ENCODE measurements at places on chromosomes 7 and 10.
A peak's percentile ranks its signal among the peaks of the same experiment; 100 is the strongest.

DNA sequence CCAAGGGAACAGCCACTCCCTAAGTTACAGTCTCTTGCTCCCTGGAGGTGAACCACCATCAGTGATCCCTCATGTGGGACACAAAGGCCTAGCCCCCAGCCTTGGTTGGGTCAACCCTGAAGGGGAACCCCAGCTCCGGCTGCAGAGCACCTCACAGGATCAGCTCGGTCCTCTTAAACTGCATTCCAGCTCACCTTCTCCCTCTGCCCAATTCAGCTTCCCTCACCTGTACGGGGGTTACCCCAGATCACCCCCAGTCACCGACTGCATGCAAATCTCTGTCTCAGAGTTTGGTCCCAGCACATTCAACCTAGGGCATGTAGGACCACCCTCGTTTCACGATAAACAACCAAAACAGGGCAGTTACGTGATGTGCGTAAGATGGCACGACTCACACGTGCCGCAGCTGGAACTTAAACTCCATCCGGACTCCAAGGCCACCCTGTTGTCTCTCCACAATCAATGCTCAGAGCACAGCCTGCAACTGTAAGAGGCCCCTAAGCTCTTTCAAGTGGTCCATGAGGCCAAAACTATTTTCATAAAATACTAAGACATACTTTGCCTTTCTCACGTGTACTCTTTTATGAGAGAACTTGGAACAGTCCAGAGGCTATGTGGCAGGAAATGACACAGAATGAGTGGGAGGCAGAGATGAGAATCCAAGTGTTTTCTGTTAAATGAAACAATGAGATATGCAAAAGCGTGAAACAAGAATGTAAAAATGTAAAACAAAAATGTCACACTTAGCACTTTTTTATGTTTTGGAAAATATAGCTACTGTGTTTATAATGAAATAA, 285.2 kb downstream of the PTPRN2 start:
- DNase-seq: no peak

GRCh38 chr10:132120200-132120599, 54.5 kb downstream of the JAKMIP3 start:
- no peak for DNase-seq

GRCh38 chr10:69335063-69335587, 56.8 kb downstream of the HK1 start:
- peak; percentile 34 for DNase-seq

DNA sequence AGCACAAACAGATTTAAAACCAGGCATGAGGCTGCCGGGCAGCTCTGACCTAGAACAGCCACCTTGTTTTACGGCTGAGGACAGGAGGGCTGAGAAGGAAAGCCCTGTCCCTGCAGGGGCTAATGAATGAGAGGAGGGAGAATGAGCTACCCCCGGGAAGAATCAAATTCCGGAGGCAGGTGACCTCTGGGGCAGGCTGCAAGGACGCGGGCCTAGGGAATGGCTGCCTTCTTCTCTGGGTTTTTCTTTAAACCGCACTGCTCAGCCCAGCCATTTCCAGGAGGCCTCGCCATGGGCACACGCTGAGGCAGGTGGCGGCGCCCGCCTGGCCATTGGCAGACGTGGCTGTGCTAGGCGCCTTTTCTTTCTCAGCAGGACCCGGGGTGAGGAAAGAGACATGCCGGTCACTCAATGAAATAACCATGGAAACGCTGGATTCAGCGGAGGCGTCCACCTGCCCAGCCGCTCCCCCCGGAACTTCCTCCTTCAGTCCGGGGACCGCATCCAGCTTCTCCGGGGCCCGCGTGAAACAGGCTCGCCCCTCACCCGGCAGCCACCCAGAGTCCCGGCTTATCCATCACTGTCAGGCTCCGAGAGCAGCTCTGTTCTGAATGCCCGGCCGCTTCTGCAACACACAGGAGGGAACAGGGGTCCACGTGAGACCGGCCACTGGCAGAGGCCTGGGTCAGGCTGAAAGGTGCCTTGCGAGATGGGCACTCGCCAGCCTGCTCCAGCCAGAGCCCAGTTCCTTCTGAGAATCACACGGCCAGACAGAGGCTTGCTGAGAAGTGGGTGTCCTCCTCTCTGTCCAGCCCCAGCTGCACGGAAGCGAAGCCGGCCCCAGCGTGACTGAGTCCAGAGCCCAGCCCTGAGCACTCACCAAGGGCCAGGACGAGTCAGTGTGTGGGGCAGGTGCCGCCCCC, 82.1 kb downstream of the PDGFA start:
- no peak for DNase-seq

DNA sequence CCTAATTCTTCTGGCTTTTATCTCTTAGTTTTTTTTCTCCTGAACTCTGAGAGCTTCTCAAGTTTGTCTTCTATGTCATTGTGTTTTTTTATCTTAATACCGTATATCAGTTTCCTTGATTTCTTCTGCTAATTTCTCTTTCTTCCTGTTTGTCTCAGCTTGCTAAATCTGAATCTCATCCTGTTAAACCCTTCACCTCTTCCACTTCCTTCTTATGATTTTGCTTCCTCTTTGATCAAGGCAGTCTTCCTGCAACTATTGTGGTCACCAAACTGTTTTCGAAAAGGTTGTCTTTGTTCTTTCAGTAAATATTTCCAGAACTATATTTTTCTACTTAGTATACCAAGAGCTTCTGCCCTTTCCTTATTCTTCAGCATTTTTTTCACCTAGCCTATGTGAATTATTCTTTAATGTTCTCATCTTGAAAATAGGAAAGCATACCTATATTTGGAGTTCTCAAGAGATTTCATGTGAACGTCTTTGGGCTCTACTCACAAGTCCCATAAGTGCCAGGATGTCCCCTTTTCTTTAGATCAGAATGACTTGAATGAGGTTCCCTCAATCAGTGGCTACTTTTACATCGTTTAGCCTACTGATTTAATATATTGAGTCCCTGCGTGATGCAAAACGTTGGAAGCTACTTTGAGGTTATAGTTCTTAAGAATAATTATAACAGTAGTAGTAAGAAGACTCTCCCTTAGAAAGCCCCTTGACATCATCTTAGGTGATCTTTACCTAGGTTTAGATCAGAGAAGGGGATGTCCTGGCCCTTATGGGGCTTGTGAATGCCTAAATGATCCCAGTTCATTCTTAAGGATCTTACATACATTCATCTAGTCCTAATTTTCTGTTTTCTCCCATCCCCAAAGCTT, 415.4 kb upstream of the AUTS2 start:
- no peak for DNase-seq

DNA sequence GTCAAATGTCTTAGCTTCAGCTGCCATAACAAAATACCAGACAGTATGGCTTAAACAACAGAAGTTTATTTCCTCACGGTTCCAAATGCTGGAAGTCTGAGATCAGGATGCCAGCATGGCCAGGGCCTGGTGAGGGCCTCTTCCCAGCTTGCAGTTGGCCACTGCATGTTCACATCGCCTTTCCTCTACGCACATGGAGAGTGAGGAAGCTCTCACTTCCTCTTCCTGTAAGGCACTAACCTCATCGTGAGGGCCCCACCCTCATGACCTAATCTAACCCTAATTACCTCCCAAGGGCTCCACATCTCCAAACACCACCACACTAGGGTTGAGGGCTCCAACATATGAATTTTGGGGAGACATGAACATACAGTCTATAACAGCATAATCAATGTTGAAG, 14.4 kb downstream of the ZNF33B start:
- no peak for DNase-seq

Measured in putamen (tissue), 1 donor.